ENCODE measurements at places on chromosomes 1 and 21.

DNA sequence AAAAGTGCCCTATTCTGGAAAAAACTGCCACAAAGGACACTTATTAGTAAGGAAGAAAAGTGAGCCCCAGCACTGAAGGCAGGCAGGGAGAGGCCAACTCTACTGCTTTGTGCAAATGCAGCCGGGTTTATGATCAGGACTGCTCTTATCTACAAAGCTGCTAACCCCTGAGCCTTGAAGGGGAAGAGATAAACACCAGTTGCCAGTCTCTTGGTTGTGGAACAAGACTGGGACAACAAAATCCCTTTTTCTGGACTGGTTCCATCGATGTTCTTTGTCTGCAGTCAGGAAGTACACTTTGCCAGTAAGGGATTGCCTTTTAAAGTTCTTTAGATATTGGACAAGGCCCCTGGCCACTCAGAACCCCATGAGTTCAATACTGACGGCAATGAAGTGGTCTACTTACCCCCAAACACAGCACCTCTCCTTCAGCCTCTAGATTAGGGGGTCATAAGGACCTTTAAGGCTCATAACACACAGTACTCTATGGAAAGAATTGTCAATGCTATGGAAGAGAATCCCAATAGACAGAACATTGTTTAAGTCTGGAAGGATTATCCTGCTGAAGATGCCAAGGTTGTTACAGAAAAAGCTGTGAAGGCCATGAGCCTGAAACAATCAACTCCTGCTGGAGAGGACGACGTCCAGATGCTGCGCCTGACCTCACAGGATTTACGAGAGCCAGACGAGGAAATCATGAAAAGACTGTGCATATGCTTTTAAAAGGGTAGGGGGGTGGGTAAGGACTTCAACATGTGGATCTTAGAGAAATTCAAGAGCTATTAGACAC is 43.6 kb downstream of the GNB1 start:
- DNase-seq = no peak

- peak; percentile 56 for DNase-seq
Observed at GRCh38 chr1:83839566-83840173, 159.3 kb downstream of the TTLL7 start.

DNA sequence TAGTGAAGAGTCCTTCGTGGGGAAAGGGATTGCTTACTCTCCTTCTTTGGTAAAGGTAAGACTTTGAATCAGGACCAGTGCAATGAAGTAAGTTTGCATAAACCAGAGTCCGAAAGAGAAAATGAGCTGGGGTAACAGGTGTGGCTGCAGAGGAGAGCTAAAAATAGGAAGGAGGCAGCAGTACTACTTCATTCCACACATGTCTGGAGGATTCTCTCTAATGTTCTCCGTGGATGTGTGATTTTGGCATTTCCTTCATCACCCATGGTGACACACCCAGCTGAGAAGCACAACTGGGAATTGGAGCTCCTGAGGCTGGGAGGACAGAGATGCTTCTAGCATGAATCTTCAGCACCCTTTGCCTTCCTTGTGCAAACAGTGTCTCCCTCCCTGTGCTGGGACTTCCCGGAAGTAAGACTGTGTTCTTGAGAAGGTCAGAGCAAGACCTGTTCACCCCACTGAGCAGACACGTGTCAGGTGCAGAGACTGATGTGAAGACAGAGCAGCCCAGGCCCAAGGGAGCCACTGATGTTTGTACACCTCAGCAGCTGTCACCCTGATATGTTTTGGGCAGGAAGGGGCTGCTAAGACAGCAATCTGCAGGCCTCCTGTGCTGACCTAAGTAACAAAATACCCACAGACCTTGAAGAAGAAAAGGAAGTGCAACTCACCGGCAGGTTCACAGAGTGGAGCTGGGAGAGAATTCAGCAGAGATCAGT is 13.3 kb downstream of the FCRL1 start:
- no peak for DNase-seq

- no peak for DNase-seq
Observed at GRCh38 chr1:53410100-53410541, 49.1 kb upstream of the DMRTB1 start.

DNA sequence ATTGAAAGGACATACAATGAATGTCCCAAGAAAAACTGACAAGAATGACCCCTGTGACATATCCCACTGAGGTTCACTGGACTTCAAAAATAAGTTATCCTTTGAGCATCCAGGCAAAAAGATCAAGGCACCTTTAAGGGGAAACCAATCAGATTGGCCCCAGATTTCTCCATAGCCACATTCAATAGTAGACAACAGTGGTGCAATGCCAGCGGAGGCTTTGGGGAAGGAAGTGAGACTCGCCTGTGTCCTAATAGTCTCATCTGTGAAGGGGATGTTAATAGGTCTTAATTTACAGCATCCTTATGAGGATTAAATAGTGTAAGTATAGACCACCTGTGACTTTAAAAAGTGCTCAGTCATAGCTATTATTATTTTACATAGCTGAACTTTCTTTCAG is 21.5 kb downstream of the RPL5 start:
- no peak for DNase-seq

DNA sequence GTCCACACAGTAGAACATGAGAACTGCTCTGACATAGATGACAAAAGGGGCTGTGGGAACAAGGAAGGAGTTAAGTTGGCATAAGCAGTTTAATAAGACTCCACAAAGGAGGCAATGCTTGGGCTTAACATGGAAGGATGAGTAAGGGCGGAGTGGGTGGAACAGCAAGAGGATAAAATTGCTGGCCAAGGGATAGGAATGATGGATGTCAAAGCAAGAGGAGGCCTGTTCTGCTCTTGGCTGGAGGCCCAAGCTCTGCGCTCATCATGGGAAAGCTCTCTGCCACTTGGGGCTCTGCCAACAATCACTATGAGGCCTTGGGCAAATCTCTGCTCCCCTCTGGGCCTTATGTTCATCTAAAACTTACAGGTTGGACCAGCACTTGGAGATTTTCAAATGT is 98.3 kb upstream of the CAMK1G start:
- peak; percentile 4 for DNase-seq

DNA sequence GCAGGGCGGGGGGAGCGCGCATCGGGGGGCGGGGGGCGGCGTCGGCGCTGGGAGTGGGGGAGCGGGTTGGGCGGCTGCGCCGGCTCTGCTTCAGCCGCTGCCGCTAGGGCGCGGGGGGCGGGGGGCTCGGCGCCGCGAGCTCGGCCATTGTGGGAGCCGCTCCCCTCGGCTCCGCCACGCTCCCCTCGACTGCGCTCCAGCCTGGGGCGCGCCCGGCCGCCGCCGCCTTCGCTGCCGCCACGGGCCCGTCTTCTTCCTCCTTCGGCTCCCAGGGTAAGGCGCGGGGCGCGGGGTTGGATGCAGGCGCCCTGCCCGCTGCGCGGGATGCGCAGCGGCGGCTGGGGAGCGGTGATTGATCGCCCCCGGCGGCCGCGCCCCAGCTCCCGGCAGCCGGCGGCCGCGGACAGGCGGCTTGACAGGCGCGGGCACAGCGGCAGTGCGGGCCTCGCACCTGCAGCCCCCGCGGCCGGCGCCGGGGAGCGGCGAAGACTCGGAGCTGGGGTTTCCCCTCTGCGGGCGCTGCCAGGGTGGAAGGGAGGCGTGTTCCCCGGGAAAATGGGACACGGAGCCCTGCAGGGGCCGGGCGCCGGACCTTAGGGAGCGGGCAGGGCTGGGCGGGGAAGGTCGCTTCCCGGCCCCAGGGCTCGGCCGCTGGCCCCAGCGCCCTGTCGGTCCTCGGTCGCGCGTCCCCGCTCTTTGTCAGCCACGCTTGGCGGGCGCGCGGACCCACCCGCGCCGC is 55.3 kb downstream of the NDUFS5 start:
- no peak for DNase-seq

DNA sequence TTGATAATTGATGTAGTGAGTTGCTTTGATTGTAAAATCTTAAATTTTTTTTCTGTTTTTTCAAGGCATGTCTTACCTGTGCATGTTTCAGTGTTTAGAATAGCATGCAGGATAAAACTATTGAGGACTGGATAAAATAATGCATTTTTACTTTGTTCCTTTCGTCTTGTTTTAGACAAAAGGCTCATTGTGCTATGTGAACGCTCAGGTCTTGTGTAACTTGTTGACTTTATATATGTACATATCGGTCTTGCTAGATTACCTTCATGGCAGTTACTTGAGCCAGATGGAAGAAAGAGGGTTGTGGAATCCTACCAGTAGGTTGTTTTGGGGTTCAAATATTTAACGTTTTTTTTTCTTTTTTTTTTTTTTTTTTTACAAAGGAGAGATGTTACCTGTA is 7.0 kb downstream of the NFIA start:
- DNase-seq = no peak

DNA sequence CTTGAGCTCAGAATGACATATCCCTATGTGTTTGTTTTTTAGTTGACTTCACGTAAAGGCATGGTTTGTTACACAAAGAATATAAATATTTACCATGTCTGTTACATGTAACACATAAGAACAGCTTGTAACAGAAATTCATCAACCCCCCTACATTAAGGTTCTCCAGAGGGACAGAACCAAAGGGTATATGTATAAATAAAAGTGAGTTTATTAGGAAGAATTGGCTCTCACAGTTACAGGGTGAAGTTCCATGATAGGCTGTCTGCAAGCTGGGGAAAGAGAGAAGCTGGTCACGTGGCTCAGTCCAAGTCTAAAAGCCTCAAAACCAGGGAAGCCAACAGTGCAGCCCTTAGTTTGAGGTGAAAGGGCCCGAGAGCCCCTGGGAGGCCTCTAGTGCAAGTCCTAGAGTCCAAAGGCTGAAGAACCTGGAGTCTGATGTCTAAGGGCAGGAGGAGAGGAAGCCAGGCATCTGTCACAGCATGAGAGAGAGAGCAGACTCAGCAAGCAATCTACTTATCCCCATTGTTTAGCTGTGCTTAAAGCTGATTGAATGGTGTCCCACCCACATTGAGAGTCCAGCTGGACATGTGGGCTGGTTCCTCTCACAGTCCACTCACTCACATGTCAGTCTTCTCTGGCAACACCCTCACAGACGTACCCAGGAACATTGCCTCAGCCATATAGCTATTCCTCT is 15.8 kb downstream of the THRAP3 start:
- DNase-seq = no peak

DNA sequence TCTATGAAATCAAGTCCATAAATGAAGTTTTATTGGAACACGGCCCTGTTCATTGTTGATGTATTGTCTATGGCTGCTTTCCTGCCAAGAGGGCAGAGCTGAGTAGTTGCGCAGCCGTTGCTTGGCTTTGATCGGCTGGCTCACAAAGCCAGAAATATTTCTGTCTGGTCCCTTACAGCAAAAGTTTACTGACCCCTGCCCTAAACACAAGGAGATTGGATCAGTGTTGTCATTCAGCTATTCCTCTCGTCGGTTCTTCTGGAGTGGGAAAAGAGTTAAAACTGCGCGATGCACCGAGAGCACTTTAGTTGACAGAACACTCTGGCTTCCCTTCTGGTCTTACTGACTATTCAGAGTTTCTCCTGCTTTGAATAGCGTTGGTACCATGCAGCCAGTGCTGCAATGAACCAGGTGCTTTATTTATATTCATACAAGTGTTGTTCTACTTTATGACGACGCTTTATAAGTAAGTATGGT is 868 bp downstream of the ZBTB40 start:
- peak; percentile 36 for DNase-seq

DNA sequence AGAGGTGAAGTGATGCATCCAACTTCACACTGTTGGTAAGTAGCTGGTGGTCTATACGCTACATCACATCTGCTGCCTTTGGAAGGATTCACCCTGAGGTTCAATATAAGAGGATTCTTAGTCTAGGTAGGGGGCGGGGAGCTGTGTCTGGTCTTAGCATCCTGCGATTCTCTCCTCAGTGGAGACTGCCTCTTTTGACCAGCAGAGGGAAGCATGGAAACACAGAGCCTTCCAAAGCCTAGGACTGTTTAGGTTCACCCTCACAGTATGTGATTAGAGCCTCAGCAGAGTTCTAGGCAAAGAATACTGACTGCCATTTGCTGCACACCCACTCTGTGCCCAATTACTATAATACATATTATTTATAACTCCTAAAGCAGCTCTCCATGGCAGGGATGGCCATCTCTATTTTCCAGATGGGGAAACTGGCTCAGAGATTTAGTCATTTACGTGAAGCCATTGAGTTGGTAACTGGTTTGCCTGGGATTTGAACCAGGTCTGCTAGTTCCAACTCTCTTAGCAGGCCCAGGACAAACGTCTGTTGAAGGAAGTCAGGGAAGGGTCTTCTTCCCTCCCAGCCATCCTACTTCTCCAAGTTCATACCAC is 28.9 kb upstream of the EFCAB14 start:
- DNase-seq = peak; percentile 4

DNA sequence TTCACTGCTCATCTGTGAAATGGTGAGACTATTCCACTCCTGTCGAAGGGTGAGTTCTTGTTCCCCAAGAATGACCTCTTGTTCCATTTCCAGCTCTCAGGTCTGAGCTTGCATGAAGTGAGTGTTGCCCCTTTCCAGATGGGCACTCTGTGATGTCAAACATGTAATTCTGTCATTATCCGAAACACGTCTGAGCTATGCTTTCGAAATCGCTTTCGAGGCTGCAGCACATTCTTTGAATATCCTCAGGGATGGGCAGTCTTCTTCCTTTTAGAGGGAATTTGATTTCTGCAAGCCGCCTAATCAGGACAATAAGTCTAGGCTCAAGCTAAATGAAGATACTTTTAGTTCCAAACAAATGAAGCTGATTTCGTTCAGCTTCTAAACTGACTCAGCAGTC is 15.1 kb downstream of the NFASC start:
- DNase-seq = no peak

GRCh38 chr1:225044258-225044657 is 114.8 kb downstream of the DNAH14 start:
- DNase-seq = peak; percentile 24

DNA sequence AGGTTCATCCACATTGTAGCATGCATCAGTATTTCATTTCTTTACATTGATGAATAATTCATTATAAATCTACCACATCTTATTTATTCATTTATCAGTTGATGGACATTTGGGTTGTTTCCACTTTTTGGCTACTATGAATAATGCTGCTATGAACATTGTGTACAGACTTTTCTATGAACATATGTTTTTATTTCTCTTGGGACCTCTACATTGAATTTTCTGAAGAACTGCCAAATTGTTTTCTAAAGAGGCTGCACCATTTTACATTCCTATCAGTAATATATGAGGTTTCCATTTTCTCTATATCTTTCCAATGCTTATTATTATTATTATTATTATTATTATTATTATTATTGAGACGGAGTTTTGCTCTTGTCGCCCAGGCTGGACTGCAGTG is 81.3 kb upstream of the SELENON start:
- no peak for DNase-seq

DNA sequence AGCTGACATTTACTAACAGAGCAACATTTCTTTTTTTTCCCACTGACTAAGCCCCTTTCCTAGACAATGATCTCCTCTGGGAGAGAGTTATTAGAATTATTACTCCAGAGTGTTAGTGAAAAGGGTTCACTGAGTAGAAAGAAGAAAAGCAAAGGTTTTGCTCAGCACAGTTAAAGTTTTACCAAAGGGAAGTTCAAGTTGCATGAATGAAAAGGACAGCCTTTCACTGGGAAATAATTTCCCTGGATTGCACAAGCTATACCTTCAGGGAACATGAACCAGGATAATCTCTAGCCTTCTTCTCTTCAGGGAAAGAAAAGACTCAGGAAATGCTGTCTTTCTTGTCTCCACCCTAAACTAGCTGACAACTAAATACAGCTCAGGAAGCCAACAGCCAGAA is 71.4 kb upstream of the ESRRG start:
- no peak for DNase-seq

- DNase-seq = no peak
Observed at GRCh38 chr1:210321552-210321951, 7.2 kb upstream of the HHAT start.
